ENCODE measurements at places on chromosomes 4 and X.

DNA sequence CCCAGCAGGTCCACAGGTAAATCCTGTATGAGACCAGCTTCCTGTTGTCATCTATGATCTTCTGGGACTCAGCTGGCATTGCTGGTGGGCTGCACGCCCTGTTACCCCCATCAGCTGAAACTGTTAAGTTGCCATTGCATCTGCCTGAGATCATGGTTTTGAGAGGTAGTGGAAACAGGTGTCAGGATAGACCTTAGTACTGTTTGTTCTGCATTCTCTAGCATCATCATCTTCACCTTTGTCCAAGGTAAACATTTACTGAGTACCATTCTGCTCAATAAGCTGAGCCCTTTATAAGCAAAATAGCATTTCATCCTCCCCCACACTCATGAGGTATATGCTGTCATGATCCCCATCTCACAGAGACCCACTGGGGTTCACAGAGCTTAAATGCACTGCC lies 42.9 kb upstream of the PROM1 start:
- H3K4me1 ChIP-seq, result no peaks in the 10 kb centered on the region

GRCh38 chrX:106150701-106151100 lies 17.4 kb upstream of the PWWP3B start:
- H3K27me3 ChIP-seq, result no peaks in the 10 kb centered on the region
- no peak for DNase-seq
- no peaks in the 10 kb centered on the region for H3K4me1 ChIP-seq
- no peak overlapping the region for H3K4me3 ChIP-seq
- no peaks in the 10 kb centered on the region for H3K36me3 ChIP-seq

DNA sequence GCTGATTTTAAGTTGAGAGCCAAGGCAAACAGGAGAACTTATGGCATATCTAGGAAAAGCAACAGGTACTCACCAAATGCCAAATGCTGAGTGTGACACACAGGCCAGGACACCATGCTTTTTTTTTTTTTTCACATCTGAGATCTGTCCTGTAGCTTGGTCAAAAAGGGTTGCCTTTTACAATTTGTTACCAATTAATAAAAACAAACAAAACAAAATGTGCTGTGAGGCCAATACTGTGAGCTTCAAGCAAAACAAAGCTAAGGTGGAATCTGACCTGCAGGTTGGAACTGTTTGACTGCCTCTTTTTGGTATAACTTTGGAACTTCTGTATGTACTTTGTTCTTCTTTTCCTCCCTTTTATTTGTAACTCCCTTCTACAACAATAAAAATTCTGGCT lies 548.5 kb upstream of the IGFBP7 start:
- no peaks in the 10 kb centered on the region for H3K27me3 ChIP-seq
- no peak overlapping the region for H3K4me3 ChIP-seq
- H3K27ac ChIP-seq, result no peak overlapping the region
- DNase-seq, result no peak
- H3K4me1 ChIP-seq, result no peaks in the 10 kb centered on the region

- no peak for DNase-seq
- H3K27ac ChIP-seq, result no peak overlapping the region
- H3K27me3 ChIP-seq, result no peaks in the 10 kb centered on the region
- H3K36me3 ChIP-seq, result no peaks in the 10 kb centered on the region
- H3K4me3 ChIP-seq, result no peak overlapping the region
- H3K4me1 ChIP-seq, result peaks cover 10% of the 10 kb centered on the region
Measured at GRCh38 chr4:3410401-3411135, 31.2 kb upstream of the HGFAC start.

- peaks cover 25% of the 10 kb centered on the region for H3K4me1 ChIP-seq
- no peak for DNase-seq
- H3K36me3 ChIP-seq, result no peaks in the 10 kb centered on the region
- no peak overlapping the region for H3K4me3 ChIP-seq
- H3K27me3 ChIP-seq, result no peaks in the 10 kb centered on the region
Measured at GRCh38 chrX:103537871-103538387, 18.6 kb upstream of the RAB40A start.

Data from testis (tissue), 5 donors.